ENCODE measurements at places on chromosomes 12 and 14.
A peak's percentile ranks its signal among the peaks of the same experiment; 100 is the strongest.

- DNase-seq: no peak
Observed at GRCh38 chr14:61470961-61471293, 149.5 kb downstream of the PRKCH start.

DNA sequence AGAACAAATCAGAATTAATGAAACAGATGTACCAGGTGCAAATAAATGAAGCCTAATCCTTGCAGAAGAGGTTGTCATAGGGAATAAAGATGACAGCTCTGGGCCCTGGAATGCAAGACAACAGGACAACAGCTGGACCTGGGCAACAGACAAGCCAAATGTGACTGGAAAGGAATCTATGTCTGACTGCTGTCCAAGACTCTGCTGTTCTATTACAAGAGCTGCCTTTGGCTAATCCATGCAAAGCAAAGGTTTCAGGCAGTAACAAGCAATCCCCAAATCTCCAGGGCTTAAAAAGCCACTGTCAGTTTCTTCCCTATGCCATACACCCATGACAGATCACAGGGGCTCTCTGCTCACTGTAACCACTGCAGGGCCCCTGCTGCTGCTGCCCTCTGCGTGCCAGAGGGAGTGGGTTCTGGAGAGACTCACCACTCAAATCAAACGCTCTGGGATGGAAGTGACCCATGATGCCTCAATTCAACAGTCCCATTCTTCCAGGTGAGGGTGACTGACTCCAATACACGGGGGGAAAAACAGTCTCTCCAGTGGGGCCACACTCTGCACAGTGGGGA is 218.9 kb upstream of the SFSWAP start:
- no peak for DNase-seq

- no peak for DNase-seq
Observed at GRCh38 chr12:116650062-116650461, 87.8 kb downstream of the SPRING1 start.

GRCh38 chr14:59687663-59688062 is 111.1 kb upstream of the CCDC175 start:
- no peak for DNase-seq

GRCh38 chr14:63759456-63759855 is 31.6 kb upstream of the SGPP1 start:
- no peak for DNase-seq

DNA sequence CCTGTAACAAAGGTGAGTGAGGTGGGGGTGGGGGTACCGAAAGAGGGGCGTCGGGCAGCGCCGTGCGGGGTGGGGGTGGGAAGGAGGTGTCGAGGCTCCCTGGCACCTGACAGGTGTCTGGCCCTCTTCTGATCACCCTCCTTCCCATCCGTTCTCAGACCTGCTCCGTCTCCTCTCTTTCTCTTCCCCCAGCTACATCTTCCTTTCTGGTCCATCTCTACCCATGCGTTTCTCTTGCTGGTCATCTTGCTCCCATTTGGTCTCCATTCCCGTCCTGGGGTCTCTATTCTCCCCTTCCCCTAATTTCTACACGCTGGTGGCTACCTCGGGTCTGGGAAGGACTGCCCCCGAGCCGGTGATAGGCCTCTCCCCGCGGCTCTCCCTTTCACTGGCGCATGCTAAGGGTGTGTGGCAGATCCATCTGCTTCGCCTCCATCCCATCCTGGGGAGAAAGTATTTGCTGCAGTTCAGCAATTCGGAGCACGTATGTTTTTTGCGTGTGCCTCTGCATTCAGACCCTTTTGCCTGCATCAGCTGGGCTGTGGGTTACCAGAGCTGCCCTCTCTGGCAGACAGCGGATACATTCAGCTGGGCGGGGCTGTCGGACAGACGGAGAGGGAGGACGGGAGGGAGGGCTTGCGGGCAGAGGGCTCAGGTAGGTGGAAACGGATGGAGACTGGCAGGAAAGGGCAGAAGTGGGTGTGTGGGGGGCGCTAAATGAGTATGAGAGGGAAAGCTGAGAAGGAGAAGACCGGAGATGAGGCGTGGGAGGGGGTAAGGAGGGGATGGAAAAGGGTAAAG is 730 bp downstream of the CLSTN3 start:
- DNase-seq: no peak

DNA sequence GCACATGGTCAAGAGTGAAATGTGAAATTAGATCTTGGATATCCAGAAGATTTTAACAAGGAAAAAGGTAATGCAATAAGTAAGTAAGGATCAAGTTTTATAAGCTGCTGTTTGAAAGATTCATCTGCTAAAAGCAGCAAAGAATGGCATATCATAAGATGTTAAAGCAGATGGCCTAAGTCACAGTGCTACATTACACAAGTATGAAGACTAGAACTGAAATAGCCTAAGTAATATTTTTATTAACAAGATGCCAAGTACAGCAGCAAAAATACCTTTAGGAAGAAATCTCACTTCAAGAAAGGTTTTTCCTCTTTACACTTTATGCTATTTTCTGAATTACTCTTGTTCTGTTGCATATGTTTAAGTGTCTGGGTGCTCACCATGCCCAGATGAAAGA is 414.1 kb downstream of the MDGA2 start:
- no peak for DNase-seq

DNA sequence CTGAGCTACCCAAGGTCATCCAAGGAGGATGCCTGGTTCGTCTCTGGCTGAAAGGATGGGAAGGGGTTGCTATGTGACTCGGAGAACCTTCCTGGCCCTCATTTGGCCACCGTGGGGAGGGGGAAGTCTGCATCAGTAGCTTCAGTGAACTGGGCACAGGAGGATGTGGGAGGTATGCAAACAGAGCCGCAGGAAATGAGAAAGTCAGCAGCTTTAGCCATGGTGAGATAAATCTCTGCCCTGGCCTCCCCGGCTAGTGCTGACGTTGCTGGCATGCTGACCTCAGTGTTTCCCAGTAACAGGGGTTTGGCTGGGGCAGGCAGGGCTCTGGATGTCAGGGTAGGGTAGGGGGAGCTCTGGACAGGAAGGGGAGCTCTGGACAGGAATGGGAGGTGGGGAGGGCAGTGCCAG is 2.3 kb upstream of the CEBPE start:
- no peak for DNase-seq

DNA sequence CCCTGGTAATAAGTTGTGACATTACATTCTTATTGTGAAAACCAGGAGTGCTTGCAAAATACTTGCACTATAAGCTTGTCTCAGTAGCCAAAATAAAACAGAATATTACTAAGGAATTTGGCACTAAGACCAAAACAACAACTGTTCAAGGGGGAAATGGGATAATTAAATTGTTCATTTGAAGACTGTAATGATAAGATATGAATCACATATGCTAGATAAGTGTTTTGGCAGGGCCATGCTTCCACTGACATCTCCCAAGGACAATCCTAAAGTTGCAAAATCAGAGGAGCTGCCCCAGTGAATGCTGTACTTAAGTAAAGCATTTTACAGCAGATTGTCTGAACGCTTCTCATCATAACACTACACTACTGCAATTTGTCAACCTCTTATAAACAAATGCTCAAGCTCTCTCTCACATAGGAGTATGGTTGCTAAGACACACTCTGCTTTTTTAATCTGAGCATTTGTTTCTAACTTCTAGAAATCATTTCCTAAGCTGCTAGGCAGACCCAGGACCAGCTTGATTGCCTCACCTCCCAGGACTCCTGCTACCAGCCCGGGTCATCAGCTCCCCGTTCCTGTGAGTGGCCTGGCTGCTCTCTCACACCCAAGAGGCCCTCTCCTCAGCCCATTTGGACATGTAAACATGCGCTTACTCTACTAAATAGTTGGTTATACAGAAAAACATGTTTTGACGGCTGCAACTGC is 191.5 kb downstream of the PAX9 start:
- no peak for DNase-seq

DNA sequence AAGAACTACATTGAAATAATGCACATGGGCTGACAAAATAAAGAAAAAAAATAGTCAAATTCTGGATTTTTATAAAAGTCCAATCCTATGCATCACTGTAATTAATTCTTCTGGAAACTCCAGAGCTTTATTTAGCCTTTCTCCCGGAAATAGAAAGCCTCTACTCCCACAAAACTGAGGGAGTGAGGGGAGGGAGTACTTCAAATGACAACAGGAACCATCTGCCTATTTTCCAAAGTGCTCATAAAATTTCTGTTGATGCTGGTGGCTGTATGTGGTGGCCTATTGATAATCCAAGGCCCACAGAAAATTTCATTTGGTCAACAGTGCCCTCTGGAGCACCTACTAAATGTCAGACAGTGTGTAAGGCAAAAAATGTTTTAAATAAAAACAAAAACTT is 64.6 kb downstream of the KIF21A start:
- no peak for DNase-seq

- no peak for DNase-seq
Observed at GRCh38 chr14:74826574-74826973, 49.4 kb downstream of the PROX2 start.

DNA sequence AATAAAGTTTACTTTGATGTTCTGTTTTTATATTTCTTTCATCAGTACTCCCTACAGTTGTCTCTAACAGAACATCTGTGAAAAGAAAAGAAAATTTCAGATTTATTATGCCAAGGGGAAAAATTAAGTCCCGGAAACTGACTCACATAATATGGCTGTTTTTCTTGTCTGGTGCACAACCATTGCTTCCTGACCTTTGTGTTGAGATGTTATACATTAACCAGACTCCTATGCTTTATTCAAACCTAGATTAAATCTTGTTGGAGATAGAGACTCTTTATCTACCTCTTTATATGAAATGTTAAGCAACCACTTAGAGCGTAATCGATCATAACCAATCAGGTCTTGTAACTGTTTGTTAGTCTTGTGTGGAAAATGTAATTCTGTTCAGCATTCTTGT is 37.6 kb upstream of the BICD1 start:
- DNase-seq: no peak

- DNase-seq: no peak
Observed at GRCh38 chr14:68718023-68718990, 74.6 kb downstream of the ZFP36L1 start.

DNA sequence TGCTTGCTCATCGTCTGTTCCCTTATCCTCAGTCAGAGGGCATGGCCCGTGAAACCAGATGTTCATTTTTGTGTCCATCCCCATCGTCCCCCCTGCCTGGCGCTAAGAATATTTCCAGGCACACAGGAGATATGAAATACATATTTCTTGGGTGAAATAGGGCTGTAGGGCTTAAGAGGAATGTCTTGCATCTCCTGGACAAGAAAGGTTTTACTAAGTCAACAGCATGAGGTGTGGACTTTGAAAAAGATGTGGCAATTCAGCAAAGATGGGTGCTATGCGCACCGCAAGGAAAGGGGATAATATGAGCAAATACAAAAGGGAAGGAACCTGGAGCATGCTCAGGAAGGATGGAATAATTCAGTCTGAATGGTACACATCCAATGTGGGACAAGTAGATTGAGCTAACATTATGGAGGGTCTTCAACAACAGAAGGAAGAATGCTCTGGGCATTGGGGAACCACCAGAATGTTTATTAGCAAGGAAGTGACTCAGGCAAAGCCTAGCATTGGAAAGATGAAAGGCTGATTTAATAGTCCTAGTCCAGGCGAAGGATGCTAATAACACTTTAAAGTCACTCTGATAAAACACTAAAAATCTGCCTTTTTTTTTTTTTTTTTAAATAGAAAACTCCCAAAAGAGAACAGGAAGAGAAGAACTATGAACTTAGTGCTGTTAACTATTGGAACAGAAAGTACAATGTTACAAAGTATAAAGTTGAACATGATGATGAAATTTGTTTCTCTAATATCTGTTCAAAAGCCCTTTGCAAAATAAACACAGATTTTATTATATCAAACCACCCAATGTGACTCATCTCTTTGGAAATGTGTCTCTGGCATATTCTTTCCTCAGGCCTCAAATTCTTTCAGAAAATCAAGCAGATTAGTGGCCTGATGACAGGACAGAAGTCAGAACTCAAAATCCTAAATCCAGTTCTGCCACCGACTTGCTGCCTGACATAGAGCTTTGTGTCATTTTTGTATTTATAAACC is 449.5 kb downstream of the BCAT1 start:
- DNase-seq: no peak

- DNase-seq: peak; percentile 60
Observed at GRCh38 chr14:76955575-76956315, 72.8 kb downstream of the IRF2BPL start.

DNA sequence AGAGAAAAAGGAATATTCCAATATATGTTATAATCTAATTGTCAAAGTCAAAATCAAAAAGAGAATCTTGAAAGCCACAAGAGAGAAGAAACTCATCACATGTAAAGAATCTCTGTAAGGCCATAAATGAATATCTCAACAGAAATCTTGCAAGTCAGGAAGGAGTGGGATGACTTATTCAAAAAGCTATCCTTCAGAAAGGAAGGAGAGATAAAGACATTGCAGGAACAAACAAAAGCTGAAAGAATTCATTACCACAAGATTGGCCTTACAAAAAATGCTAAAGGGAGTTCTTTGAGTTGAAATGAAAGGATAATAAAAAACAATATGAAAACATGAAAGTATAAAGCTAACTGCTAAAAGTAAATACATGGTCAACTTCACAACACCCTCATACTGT is 286.8 kb downstream of the LRIG3 start:
- no peak for DNase-seq

DNA sequence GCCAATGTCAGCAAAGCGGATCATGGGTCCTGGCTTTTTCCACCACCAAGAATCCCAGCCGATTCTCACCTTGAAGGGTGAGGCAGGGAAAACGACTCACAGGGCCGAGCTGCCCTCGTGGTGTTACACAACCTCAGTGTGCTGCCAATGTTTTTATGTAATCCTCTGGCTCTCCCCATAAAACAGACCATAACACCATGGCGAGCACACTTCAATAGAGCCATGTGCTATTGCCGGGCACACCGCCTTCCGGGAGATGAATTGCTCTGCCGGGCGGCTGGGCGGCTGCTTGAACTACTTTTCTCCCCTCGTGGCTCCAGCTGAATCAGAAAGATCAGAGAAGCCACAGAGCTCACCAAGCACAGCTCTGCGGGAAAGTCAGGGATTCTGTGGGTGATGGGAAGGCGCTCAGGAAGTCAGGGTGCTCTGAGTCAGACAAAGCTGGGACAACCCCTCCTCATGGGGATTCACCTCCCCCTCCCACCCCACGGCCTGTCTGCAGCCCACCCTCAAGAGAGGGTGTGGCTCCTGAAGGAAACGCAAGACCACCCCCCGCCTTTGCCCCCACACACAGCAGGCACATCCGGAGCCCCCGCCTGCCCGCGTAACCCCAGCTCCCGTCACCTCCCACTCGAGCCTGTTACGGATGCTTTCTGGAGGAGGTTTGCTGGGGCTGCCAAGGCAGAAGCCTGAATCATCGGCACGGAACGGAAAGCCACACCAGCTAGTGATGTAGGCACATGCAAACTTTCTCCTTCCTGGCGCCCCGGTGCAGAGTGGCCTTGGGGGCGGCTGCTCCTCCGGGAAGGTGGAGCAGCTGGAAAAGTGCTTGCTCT is 1.8 kb downstream of the GALNT9 start:
- DNase-seq: no peak

DNA sequence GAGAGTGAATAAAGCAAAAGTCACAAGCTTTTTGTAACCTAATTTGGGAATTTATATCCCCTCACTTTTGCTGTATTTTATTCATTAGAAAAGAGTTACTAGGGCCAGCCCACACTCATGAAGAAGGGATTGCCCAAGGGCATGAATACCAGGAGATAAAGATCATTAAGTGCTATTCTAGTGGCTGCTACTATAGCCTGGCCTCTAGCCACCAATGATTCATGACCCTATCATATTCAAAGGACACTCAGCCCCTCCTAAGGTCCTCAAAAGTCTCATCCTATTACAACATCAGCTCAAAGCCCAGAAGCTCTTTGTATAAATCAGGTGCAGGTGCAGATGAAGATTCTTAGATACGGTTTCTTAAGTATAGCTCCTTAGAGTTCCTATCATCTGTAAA is 518.1 kb downstream of the TRHDE start:
- no peak for DNase-seq

GRCh38 chr14:76203086-76204001 is 51.6 kb downstream of the GPATCH2L start:
- DNase-seq: no peak
